ENCODE measurements at places on chromosomes 3 and 15.

DNA sequence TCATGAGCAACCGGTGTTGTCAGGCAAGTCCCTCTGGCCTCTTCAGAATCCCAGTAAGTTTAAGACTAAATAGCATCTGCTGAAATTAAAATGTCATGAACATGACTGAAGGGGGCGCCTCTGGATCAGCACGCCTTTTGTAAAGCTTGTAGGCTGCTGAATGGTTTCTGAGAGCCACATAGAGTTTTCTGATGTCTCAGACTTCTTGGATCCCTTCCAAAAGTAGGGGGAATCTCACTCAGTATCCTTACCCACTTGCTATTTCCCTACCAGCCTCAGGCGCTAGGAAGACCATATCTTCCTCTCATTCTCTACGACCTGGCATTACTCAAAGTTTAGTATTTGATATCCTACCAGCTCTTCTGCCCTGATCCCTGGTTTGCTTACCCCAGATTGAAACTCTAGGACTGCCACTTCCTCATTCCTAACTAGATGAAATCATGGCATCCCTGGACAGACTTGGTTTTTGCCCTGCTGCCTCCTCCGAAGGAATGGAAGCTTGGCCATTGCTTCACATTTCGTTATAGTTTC, 62.7 kb upstream of the CD47 start:
- peak; percentile 48 for DNase-seq

GRCh38 chr3:26474706-26475105, 147.9 kb upstream of the LRRC3B start:
- DNase-seq = no peak

DNA sequence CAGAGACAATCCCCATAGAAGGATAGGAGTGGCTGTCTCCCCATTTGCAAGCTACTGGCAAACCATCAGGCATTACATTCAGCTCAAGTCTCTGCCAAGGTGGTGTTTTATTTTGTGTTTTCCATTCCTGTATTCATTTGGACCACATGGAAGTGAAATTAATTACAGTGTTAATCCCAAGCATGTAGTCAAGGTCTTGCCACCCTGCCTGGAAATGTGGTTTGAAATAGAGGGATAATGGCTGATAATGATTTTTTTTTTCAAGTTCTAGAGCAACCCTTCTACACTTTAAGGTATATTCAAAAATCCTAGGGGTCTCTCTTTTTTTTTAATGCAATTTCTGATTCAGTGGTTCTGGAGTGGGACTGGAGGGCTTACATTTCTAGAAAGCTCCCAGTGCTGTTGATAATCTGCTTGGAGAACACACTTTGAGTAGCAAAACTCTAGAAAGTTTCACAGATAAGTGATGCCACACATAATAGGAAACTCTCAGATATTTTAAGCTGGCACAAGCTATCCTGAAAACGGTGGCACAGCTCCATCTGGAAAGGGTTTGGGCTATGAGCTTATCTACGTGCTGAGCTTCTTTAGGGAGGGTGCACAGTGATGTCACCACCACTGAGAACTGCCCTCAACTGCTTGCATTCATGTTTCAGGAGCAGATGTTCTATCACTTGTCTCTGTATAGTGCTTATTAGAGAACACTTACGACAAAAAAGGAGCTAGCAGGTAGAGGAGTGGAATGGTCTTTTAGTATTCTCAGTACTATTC, 140.1 kb upstream of the IL12A start:
- no peak for DNase-seq

- DNase-seq = peak; percentile 82
Observed at GRCh38 chr3:52001443-52001974, 5.8 kb upstream of the RPL29 start.

DNA sequence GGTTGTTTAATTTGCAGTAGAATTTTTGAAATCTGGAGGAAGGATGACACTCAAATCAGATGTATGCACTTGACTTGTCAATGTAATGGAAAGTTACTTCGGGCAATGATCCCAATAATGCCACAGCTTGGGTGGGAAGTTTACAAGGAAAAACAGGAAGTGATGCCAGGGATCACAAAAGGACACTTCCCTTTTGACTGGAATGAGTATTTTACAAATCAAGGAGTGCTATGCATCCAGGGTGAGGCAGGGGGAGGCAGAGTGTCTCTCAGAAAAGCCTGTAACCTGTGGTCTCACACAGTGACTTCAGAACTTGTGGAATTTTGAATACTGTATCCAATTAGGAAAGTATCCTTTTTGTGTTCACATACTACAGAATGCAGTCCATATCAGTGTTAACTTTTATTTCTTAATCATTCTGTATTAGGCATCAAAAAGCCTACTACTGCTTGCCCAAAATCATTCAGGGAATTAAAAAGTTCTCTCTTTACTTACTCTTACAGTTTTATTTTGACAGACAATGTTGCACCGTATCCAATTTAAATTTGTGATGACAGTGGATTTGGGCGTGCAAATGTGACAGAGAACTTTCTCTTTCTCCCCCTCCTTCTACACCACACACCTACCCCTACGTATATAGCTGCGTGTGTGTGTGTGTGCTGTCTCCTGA, 445.1 kb downstream of the MECOM start:
- DNase-seq = peak; percentile 36

DNA sequence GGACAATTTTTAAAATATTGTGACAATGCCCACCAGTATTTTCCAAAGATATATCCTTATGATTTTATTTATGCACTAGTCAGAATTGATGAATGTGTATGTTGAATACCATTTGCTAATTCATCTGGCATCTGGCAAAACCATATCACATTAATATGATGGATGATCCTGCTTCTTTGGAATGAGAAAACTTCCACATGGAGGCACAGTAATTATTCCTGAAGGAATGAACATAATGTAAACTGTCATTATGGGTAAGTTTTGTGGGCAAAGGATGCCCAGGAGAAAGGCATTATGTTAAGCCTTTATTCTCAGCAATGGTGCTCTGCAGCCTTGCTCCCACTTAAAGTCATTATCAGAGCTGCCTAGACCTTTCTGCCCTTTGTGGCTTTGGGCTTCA, 113.0 kb upstream of the MME start:
- DNase-seq = no peak

GRCh38 chr3:72633534-72633933, 214.7 kb downstream of the SHQ1 start:
- no peak for DNase-seq

DNA sequence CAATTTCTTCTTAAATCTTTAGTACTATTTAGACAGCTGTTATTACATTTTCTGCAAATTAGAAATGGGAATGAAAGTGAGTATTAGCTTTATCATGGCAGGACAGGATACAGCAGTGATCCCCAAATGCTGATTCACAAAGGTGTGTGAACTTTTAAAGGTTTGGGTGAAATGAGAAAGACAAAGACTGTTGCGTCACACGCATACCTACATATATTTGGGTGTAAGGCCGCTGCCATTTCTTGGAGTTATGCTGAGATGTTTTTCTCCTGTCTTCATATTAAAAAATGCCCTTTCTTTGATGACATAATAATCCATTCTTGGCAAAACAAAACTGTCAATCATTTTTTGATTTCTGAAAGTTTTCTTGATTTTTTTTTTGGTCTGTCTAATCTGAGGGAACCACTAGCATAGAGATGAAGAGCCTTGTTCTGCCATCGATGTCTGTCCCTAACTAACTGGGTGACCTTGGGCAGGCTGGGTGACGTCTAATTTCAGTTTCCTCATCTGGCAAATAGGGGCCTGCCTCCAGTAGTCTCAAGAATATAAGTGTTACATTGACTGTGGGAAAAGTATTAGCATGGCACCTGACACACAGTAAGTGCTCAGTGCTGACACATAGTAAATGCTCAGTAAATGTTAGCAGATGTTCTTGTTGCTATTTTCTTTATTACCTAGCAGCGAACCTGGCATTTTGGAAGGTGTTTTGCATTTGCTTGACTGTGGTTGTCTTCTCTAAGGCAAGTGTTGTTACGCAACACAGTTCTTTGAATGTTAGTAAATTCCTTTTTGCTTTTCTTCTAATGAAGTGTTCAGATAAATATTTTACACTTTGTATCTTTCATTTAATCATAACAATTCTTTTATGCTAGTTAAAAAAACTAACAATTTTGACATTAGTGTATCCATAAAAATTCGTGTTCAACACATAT, 5.0 kb downstream of the MITF start:
- no peak for DNase-seq

DNA sequence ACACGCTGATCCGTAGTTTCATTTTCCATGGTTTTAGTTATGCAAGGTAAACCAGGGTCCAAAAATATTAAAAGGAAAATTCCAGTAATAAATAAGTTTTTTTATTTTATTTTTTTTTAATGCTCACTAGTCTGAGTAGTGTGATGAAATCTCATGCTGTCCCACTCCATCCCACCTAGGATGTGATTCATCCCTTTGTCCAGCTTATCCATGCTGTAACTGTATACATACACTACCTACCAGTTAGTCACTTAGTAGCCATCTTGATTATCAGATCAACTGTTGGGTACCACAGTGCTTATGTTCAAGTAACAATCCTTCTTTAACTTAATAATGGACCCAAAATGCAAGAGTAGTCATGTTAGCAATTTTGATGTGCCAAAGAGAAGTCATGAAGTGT, 75.2 kb downstream of the ESYT3 start:
- DNase-seq = no peak

- DNase-seq = no peak
Observed at GRCh38 chr3:17830788-17831187, 88.4 kb upstream of the TBC1D5 start.

GRCh38 chr3:136281966-136282520, 31.9 kb downstream of the PCCB start:
- DNase-seq = no peak

GRCh38 chr15:39154776-39155175, 426.1 kb upstream of the THBS1 start:
- no peak for DNase-seq

GRCh38 chr3:74839566-74839965, 225.1 kb upstream of the CNTN3 start:
- DNase-seq = no peak

- no peak for DNase-seq
Observed at GRCh38 chr15:99157456-99157855, 52.6 kb downstream of the SYNM start.

DNA sequence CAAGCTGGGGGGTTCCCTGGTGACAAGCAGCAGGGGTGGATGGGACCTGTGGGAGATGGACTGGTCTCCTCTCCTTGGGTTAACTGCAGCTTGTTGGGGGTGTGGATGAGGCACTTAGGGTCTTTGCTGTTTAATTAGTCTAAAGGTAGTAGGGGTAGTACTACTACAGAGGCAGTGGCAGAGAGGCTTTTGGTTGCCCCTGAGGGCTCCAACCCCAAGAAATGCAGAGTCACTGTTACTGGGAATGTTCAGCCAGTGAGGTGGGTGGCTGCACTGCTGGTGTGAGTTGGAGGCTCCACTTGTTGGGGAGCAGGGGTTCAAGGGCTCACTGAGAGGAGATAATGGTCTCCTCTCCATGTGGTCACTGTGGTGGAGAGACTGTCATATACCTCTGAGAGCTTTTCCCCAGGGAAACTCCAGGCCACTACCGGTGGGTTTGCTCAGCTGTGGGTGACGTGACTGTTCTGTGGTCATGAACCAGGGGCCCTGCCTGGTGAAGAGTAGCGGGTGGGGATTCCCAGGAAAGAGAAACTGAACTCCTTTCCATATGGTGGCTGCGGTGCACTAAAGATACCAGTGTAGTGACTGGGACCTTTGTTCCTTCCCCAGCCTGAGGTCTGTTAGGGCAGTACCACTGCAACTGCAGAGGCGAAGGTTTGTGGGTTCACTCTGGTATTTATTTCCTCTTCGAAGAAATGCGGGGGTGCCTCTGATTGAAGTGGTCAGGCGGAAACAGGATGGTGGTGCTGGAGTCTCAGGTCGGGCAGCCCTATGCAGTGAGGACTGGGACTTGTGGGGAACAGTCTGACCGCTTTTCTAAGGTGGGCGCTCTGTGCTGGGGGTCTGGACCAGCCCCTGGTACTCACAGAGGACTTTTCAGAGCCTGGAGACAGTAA, 68.9 kb upstream of the TNFSF10 start:
- DNase-seq = no peak

DNA sequence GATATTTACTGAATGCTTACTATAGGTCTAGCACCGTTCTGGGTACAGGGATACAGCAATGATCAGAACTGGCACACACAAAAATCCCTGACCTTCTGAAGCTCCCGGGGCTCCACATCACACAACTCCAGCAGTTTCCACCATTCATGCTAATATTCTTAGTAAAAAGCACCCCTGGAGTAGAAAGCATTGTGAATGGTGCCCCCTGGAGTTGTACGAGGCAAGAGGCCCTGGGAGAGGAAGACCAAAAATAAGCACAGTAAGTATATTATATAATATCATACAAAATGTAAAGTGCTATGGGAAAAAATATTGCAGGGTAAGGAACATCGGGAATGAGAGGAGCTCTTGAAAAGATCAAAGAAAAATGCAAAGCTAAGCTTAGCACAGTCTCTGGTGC, 790 bp upstream of the SRGAP3 start:
- DNase-seq = no peak

GRCh38 chr3:188683032-188683521, 488.7 kb upstream of the TPRG1 start:
- peak; percentile 54 for DNase-seq

DNA sequence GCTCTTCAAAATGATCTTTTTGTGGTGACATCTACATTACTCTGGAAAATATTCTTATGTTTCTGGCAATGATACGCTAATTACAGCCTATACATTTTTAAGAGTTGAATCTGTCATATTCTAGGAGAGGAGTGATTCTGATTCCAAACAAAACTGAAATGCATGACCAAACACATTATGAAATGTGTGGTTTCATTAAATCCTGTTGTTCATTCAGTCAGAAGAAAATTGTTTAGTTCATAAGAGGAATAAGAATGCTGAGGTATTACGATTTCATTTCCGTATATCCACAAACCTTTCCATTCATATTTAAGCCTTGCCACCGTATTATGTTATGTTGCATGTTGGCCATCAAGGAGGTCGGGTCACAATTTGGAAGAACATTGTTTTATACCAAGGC, 345.1 kb downstream of the FEZF2 start:
- no peak for DNase-seq

DNA sequence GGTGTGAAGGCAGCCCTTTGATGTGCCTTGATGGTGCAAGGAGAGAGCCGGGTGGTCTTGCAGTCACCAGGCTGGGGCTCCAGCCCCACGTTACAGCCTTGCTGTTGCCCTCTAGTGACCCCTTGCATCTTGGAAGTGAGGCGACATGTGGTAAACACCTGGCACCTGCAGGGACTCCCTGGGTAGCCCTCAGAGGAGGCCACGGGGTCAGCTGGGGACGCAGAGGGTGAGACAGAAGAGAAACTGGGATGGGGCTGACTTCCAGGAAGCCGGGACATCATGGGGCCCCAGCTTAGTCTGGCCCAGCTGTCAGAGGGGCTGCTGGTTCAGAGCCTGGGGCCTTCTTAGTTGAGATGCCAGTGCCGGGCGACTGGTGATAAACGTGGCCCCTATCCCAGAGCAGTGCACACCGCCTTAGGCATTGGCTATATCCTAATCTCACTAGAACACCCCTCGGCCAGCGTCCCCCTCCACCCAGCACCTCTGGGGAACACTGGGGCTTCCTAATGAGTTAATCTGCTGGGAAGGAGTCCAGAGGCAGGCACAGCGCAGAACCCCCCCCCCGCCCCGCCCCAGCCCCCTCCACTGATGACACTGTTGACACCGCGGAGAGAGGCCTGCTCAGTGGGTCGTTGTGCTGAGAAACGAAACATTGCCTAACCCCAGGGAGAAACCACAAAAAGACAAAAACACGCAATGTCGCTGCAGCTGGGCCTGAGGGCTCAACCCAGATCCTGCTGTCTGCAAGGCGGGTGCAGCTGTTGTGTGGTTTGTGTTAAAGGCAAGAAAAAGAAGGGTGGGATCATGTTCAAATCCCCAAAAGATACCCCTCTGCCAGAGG, 60.5 kb upstream of the KLF13 start:
- no peak for DNase-seq
